Naive B cell (primary cell): ENCODE measurements at places on chromosomes 16 and 17.

DNA sequence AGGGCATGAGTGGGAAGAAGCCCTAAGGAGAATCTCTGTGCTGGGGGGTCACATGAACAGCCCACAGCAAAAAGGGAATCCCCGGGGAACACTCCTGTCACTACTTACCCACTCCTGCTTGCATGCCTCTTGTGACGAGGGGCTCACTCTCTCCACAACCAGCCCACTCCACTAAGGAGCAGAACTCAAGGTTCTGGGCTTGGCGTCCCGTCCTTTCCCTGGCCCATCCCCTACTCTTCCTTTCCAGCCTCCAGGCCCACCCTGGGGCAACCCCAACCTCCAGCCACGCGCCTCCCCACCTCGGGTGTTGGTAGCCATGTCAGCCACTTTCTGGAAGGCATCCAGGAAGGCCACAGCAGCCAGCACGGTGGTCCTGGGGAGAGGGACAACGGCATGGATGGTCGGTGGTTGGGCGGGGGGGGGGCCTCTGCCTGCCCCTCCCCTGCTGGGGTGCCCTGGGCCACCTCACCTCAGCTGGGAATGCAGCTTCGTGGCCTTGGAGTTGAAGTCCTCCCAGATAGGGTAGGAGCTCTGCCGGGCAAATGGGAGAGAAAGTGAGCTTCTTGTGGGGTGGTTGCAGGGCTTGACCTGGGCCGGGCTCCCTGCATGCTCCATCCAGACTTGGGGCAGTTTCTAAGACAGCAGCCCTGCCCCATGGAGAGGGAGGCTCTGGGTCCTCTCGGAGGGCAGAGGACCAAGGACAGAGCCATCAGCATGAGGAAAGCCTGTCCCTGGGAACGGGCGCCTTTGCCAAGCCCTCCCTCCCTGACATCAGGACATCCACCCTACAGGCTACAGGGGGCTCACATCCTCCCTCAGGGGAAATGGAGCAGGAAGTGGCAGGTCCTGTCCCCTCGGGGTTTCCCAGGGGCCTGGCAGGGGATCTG, 5.1 kb downstream of the MTSS2 start:
- no peak for DNase-seq

DNA sequence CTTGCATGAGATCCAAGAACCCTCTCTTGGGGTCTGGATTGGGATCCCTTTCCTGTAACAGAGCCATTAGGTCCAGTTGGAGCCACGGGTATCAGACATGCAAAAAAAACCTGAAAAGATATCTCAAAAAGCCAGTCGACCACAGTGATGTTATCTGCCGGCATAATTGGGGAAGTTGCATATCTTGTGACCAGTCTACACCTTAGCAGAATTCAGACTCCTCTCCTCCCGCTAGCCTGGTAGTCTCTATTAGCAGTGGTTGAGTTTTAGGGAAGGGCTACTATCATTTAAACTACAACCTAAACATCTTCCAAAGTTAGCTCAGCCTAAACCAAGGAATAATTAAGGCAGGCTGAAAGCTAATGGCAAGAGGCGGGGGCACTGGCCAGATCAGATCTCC, 16.2 kb upstream of the PSMD7 start:
- DNase-seq, result no peak

DNA sequence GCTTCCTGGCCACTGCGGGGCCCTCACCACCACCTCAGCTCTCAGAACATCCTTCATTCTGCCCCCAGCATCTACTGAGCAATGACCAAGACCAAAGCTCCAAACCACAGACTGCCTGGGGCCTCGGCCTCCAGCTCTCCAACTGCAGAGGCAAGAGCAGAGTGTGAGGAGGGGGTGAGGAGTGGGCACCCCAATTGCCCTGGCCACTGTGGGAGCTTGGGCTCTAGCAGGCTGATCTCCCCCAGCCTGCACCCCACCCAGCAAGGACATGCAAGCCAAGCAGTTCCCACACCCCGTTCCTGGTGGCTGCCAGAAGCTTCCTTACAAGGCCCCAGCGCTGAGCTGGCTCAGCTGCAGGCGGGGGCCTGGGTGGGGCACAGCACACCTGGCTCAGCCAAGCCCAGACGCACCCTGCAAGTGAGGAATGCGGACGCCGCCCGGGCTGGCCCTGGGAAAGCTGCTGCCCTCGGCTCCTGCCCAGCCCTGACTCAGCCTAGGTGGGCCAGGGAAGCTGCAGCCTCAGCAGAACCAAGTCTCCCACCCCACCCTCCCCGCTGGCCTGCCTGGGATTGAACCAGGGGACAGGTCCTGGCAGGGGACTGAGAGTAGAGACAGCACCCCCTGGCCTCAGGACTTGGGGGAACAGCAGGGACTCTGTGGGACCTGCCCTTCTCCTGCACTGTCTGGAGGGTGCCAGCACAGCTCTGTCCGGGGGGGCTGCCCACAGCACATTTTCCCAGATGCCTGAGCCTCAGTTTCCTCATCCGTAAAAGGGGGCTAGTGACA, 29.7 kb upstream of the KRT17 start:
- DNase-seq, result no peak

GRCh38 chr17:70037498-70037897, 37.5 kb upstream of the KCNJ16 start:
- DNase-seq, result no peak

- no peak for DNase-seq
These were observed 11.6 kb upstream of the MPRIP start for GRCh38 chr17:17030515-17031211.
